Kidney (tissue), 22 donors: ENCODE measurements at places on chromosomes 12 and 14. TPM values are rescaled to one million over a fixed set of nuclear protein-coding genes. Genes with fewer than 3 reads are reported as not detected.

GRCh38 chr12:94379479-94380113 is 80.1 kb downstream of the CEP83 start:
- DNase-seq, result no peak

Gene GPRC5D
- 0.25 TPM for total RNA-seq

DNA sequence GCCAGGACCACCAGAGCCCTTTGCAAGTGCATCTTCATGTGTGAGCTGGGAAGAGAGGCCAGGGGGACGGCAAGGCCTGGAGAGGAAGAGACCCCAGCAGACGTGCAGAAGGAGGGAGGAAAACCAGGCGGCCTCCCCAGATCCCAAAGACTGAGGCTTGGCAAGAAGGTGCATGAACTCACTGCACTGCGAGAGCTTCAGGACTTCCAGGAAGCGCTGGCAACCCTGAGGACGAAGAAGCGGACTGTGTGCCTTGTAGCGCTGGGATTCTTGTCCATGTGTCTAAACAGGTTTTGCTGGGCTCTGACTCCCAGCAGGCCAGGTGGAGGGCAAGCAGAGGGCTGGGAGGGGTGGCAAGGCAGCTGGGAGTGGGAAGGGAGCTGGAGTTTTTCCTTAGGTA is 939 bp downstream of the TGFB3 start:
- peak; percentile 69 for DNase-seq

Gene TMEM229B
- total RNA-seq, result 7.8 TPM

Gene SMCO2
- 0.38 TPM for total RNA-seq

Gene BDKRB2
- total RNA-seq, result 16.1 TPM

Gene SMAGP
- total RNA-seq, result 28.5 TPM

Gene TMED8
- 17.1 TPM for total RNA-seq

DNA sequence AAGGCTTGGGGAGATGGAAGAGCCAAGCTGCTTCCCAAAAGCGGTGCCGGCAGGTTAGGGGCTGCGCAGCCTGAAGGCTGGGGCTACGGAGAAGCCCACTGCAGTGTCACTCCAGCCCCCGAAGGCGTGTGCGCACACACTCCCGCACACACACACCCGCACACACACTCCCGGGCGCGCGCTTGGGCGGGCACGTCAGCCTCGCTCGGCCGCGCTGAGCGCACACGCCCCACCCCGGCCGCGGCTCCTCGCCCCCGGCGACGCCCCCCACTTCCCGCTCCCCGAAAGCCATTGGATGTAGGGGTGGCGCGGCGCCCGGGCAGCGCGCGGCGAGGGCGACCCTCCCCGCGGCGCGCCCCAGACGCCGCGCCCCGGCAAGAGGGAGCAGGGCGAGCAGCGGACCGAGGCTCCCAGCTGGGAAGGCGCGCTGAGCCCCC is at the start of gene KCNK10:
KCNK10 (minus strand) TSS at position 184 of the 437 bp plus-strand sequence. CDS start 471 bp downstream, outside the sequence.
- DNase-seq, result no peak
